ENCODE measurements at places on chromosomes 1 and 21.

DNA sequence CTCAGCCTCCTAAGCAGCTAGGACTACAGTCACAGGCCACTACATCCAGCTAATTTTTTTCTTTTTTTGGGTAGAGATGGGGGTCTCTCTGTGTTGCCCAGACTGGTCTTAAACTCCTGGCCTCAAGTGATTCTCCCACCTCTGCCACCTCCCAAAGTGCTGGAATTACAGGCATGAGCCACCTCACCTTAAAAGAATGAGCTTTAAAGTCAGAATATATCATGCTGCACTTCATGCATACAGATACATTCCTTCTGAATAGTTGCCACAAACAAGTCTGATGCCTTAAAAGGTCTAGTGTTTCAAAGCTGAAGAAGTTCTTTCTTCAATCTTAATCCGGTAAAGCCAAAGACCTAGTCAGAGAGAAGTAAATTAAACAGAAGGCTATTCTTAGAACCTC, 23.8 kb upstream of the CPLANE2 start:
- DNase-seq, result no peak

DNA sequence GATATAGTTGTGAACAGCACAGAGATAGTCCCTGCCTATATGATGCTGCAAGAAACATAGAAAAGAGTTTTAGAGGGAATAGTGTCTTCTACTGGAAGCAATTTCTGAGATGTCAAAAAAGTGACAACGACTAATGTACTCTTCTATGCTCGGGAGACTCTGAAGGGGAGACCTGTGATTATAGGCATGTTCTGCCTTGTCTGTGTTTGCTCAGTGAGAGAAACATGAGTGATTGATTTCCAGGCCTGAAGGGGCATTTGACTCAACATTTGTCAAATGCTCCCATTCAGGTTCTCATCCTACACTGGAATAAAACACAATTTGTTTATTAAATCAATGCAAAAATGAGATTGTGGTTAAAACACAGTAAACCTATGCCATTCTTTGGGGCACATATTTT, 131.8 kb downstream of the CTH start:
- DNase-seq, result no peak

- no peak for DNase-seq
Measured at GRCh38 chr1:7831458-7831857, 21.4 kb downstream of the UTS2 start.

DNA sequence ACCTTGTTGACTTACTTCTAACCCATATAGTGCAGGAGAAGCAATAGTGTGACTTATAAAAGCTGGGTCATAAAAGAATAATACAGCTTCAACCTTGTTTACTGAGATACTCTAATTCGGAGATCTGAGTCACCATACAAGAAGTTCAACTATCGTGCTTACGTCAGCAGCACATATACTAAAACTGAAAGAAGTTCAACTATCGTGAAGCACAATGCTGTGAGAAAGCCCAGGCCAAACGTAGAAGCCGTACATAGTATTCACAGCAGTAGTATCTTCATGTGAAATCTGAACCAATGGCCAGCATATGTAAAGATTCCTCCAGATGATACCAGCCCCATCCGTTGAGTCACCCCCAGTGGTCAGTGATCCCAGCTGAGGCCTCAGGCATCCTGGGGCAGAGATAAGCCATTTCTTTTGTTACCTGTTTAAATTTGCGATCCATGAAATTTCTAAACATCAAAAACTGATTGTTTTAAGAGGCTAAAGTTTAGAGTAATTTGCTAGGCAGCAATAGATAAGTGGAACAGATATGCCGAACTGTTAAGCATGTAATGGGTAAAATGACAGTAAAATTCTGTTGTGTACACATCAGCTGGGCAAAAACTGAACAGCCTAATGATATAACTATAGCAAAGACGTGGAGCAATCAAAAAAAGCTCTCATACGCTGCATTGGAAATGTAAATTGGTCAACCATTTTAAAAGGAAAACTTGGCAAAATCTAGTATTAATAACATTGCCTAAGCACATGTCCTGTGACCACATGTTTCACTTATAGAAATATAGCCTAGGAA, 53.9 kb upstream of the SAMD13 start:
- DNase-seq, result no peak

DNA sequence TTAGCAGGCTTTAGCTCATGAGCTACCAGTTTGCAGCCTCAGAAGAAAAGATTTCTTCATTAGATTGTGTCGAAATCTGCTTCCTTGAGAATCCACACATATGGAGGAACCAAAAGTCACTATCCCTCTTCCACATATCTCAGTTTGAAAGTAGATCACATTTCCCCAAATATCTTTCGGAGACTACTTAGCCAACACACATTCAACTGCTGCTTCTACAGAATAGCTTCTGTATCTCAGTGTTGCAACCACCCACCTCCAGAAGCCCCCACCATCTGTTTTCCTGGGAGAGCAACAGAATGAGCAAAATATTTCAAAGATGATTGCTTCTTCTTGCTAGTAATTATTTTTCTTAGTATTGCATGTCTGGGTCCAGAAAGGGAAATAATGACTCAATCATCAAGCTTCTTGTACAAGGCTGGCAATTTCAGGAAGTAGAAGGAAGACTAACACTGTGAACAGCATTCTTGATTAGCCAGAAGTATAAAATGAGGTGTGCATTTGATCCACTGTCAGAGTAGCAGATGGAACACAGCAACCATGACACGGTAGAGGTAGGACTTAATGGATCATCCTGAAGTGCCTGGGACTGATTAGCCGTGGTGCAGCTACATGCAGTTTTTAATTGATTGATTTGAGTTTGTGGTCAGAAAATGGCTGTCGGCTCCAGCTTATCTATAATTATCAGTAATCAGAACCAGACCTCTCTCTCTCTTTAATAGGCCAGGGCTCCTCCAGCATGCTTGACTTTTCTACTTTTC, 24.9 kb downstream of the ZC3H11B start:
- no peak for DNase-seq

DNA sequence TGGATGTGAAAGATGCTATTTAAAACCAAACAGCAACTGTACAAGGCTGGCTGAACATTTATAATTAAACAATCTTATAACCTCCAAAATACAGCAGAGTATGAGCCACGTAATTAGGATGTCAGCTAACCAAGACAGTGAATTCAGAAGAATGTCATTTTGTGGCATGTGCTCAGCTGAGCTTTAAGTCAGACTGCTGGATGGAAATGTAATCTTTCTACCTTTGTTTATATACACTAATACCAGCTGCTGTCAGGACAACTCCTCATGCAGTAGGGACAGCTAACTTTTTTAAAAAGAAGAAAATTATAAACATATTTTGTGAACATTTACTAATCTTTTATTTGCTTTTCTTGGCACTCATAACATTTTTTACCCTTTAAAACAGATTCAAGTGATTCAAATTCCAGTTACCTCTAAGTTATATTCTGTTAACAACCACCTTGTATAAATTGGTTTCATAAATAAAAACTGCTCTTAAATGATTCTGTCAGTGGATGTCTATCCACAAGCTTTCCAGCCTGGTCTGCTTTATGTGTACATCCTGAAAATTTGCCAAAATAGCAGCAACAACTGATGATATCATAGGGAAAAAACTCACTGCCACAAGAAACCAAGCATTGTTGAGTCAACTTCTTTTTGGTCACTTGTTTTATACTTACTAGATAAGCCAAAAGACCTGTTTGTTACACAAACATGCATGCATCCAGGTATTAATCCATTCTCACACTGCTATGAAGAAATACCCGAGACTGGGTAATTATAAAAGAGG, 36.1 kb downstream of the DPH5 start:
- DNase-seq, result no peak

- no peak for DNase-seq
Measured at GRCh38 chr21:35510957-35511695, 462.0 kb upstream of the RUNX1 start.

DNA sequence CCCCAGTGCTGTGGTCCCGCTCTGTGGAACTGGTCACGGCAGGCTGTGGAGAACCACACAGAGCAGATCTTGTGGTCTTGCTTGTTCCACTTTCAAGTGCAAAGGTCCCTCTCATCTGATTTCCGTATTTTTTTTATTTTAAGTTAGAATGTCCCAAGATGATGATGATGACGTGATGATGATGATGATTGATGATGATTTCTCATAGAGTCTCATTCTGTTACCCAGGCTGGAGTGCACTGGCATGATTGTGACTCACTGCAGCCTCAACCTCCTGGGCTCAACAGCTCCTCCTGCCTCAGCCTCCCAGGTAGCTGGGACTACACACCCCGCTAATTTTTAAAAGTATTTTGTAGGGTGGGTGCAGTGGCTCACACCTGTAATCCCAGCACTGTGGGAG, 12.2 kb downstream of the EVA1C start:
- DNase-seq, result no peak

GRCh38 chr1:22241250-22241649, 98.4 kb upstream of the WNT4 start:
- no peak for DNase-seq

GRCh38 chr1:203172184-203173010, 3.2 kb downstream of the MYBPH start:
- peak; percentile 48 for DNase-seq

- no peak for DNase-seq
Measured at GRCh38 chr1:65440322-65440900, 19.9 kb downstream of the LEPR start.

GRCh38 chr1:176522310-176522845, 59.4 kb downstream of the PAPPA2 start:
- no peak for DNase-seq

GRCh38 chr1:161273402-161273801, 14.9 kb downstream of the PCP4L1 start:
- no peak for DNase-seq

GRCh38 chr1:81571946-81572345, 228.8 kb upstream of the ADGRL2 start:
- DNase-seq, result no peak

GRCh38 chr1:224170748-224171478, 12.1 kb upstream of the DEGS1 start:
- DNase-seq, result no peak

DNA sequence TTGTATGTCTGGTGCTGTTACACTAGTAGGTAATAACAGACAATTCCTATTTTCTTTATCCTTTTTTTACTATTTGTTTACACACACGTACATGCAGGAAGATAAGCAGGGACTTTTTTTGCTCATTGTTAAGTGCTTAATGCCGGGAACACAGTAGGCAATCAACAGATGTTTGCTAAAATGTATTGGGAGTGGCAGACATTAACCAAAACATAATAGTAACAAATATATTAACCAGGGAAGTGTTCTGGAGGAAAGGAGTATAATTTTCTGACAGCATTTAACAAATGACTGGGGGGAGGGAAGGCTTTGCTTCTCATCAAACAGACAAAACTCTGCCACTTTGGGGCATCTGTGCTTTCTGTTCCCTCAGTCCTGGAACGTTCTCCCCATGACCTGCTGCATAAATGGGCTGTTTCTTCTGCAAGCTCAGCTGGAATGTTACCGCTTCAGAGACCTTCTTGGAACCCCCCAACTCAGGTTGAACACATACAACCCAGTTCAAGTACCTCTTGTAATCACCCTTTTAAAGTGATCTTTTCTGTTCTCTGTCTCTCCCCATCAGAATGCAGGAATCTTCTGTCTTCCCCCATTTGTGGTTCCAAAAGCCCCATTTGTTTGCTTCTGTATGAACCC, 2.1 kb downstream of the CR1L start:
- DNase-seq, result no peak

DNA sequence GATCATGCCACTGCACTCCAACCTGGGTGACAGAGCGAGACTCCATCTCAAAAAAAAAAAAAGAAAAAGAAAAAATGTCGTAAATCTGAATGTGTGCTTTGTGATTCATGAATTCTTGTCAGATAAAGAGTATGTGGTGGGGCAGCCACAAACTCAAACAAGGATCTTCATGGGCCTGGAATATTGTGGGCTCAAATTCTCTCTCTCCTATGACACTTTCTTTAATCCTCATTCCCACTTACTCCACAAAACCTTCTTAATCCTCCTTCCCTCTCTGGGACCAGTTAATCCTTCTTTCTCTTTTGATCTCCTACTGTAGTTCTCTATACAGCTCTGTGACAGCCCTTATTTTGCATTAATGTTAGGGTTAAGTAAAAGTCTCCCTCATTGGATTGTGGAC, 112.3 kb downstream of the AK5 start:
- no peak for DNase-seq

- DNase-seq, result peak; percentile 38
Measured at GRCh38 chr21:42258885-42259407, 40.0 kb downstream of the ABCG1 start.

- DNase-seq, result peak; percentile 62
Measured at GRCh38 chr1:110053552-110054428, 16.7 kb downstream of the ALX3 start.

DNA sequence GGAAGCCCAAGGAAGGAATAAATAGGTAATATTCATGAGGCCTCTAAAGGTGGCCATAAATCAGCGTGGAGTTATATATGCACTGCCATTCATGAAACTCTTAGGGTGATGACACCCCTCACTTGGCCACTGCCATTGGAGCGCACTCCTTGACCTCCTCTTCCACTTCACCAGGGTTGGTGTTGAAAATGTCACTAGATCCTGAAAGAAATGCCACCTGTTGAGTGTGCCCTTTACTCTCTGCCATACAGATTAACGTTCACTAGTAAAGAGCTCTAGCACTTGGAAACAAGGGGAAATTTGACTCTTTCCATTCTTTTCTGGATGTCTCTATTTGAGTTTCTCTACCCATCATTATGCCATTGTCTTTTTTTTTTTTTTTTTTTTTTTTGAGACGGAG, 83.5 kb upstream of the GREM2 start:
- DNase-seq, result no peak

GRCh38 chr1:218080863-218081262, 204.2 kb upstream of the RRP15 start:
- no peak for DNase-seq

DNA sequence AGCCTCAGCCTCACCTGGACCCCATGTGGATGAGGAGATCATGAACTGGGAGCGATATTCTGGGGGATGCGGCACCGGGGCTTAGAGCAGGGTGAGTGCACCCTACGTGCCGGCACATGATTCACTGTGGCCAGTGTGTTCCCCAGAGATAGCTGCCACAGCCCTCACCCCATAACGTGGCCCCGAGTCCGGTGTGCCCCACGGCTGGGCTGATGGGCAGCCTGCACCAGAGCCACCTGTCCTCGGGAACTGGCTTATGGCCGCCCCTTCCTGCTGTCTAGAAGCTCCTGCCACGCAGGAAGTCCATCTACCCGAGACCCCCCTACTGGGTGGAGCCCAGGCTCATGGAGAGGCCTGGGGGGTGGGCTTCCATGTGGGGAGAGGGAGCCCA, 39.1 kb upstream of the SLC19A1 start:
- no peak for DNase-seq

DNA sequence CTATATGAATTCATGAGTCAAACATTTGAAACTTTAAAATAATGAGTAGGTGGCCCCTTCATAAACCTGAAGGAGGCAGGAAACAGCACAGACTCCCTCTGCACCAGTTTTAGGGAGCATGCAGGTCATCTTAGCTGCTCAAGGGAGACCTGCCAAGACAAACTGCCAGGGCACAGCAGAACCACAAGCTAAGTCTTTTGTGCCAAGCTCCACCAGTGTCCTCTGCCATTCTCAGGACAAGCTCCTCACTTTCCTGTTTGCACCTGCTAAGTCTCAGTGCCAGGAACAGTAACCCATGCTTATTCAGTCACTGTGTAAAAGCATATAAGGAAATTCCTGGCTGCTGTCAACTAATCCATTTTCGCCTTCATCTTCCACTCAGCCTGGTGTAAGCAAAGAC, 368.9 kb downstream of the SEC16B start:
- no peak for DNase-seq

All from heart left ventricle (tissue), 16 donors.